GM19239 (cell line): ENCODE measurements at places on chromosomes 16 and 17.
A peak's percentile ranks its signal among the peaks of the same experiment; 100 is the strongest.

- DNase-seq: no peak
These were observed 60.4 kb upstream of the RPH3AL start for GRCh38 chr17:413016-413350.

DNA sequence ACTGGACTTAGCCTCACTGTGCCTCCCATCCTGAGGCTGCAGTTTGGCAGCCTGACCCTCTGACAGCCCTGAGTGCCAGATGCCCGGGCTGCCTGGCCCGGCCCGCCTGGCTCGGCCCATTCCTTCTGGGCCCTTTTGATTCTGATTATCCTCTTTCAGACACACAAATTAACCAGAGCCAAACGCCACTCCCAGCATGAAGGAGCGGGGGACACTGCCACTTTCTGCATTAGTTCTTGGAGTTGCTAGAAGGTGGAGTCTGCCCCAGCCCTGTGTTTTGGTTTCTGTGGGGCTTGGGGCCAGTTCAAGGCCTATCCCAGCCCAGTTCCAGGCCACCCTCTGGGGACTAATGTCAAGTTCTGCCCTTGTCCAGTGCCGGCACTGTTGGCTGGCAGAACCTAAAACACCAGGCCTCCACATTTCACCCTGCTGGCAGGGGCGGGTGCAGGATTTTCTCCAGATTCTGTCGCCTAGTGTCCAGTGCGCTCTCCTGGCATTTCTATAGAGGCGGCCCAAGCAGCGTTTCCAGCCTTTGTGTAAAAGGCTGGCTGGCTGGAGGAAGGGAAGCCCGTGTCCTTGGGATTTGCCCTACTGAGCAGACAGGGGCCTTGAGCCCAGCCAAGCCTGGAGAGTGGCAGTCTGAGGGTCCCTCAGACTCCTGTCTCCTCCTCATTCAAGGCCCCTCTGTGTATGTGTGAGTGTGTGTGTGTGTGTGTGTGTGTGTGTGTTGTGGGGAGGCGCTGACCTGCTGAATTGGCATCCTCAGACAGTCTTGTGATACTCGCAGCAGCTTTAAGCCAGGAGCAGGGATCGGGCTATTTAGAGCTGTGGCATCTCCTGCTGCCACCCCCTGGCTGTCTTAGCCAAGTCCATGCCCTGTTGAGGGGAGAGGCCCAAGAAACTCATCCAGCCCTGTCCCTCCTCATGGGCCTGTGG, 21.4 kb downstream of the PLCD3 start:
- no peak for DNase-seq

- DNase-seq: peak; percentile 36
These were observed at the start of gene CACNG3 for GRCh38 chr16:24255456-24256371. Gene CACNG3, plus strand, starts transcription at chr16:24256335. Its CDS starts 420 bp downstream, at chr16:24256755.

- DNase-seq: peak; percentile 65
These were observed 6.0 kb upstream of the RNF213 start for GRCh38 chr17:80254396-80255251.

DNA sequence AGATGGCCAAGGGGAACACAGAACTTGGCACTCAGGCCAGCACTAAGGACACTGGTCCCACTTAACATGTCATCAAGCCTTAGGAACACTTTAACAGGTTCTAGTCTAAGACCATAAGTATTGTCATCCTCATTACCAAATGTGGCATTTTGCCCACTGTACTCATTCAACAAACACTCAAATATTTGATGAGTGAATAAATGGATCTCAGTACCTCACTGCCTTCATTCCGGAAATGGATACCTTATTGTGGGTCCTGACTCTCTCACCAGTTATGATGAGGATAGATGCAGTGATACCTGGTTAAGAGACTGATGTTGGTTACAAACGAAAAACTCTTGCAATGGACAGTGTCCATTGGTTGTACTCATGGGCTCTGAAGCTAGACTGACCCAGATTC, 455.2 kb upstream of the DYNLRB2 start:
- no peak for DNase-seq

- DNase-seq: no peak
These were observed 9.9 kb downstream of the SSTR5 start for GRCh38 chr16:1082266-1082951.

GRCh38 chr16:19132898-19133297, 19.1 kb downstream of the ITPRIPL2 start:
- no peak for DNase-seq

DNA sequence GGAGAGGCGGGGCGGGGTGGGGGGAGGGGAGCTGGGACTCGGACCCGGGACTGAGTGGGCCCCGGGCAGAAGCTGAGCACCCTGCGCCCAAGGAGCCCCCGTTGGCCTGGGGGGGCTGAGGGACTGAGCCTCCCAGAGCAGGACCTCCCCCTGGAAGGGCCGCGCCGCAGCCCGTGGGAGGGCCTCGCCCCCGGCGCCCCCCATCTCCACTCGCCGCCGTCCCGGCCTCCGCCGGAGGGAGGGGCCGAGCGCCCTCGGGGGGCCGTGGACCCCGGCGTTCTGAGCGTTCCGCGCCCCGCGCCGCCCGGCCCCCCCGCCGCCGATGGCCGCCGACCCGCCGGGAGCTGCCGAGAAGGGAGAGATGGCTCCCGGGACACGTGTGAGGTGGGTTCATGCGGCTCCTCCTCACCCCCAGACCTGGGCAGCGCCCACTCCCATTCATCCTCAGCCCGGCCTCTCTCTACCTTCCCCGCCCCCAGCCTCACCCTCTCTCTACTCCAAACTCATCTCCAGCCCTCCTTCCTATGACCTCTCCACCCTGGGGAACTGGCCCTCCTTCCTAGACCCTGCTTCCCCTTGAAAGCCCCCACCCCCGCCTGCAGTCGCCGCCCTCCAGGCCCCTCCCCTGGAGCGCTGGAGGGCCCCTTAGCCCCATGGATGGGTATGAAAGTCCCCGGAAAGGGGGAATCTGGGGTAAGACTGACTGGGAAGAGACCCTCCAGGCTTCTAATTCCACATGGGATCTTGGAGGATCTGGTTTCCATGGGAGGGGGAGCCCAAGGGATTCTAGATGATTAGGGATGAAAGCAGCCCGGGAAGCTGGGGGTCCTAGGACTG, 922 bp downstream of the FBXL19 start:
- DNase-seq: no peak

GRCh38 chr17:21119247-21119918, 7.4 kb upstream of the DHRS7B start:
- DNase-seq: peak; percentile 56

GRCh38 chr17:60798576-60798975, 120.9 kb downstream of the BCAS3 start:
- DNase-seq: no peak

GRCh38 chr17:32656886-32657285, 170.1 kb downstream of the CDK5R1 start:
- DNase-seq: no peak

DNA sequence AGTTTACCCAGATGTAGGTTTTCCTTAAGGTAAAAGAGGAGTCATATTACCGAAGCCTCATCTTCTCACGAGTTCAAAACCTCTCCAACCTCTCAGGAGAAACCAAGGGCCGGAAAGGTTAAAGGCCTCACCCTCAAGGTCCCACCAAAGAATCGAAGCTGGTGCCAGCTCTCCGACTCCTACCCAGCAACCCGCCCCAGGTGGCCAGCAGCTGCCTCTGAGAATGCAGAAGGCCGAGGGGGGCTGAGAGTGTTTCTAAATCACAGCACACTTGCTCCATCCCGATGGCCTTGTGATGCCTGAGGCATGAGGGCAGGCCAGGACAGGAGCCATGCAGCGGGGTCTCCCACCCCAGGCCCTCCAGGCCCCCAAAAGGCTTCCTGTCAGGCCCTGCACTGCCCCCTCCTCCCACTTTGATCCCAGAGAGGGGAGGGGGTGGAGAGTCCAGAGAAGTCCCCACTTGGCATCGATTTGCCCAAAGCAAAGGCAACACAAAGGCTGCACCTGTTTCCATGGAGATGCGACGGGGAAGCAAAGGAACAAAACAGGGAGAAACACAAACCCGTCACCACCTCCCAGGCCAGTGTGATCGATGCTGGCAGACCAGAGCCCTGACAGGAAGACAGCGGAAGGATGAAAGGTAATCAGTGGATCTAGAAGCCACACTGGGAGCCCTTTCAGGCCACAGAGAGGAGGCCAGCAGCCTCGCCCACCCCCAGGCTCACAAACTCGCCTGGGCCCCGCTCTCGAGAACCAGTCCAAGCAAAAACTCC, 39.0 kb downstream of the CUEDC1 start:
- DNase-seq: no peak

GRCh38 chr16:30443631-30444030, 2.0 kb downstream of the SEPHS2 start:
- no peak for DNase-seq

DNA sequence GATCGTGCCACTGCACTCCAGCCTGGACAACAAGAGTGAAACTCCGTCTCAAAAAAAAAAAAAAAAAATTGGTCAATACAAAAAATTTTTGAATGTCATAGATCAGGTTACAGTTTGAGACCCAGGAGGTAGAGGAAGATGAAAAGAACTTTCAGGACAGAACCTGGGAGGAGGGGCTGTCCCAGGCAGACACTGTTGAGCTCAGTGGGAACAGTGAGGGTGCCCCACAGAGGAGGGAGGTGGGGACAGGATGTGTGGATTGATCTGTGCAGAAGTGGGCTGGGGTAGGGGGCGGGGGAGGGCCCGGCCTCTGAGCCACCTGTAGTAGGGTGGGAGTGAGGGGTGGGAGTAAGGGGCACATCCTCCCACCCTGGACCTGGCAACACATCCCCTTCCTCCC, 58.3 kb downstream of the PRMT7 start:
- DNase-seq: no peak

DNA sequence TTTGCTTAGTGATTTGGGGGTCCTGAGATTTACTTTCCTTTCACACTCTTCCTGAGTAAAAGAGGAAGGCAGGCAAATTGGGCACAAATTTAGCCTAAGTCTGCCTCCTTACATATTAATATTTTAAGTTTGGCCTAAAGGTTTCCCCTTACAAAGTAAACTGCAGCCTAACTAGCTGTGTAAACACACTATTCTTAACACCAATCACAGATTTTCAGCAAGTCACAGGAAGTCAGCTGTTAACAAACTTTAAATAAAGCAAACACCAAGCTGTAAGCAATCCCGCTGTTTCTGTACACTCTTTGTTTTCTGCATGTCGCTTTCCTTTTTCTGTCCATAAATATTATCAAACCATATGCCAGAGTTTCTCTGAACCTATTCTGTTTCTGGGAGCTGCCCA, 45.1 kb upstream of the ABCC11 start:
- no peak for DNase-seq

DNA sequence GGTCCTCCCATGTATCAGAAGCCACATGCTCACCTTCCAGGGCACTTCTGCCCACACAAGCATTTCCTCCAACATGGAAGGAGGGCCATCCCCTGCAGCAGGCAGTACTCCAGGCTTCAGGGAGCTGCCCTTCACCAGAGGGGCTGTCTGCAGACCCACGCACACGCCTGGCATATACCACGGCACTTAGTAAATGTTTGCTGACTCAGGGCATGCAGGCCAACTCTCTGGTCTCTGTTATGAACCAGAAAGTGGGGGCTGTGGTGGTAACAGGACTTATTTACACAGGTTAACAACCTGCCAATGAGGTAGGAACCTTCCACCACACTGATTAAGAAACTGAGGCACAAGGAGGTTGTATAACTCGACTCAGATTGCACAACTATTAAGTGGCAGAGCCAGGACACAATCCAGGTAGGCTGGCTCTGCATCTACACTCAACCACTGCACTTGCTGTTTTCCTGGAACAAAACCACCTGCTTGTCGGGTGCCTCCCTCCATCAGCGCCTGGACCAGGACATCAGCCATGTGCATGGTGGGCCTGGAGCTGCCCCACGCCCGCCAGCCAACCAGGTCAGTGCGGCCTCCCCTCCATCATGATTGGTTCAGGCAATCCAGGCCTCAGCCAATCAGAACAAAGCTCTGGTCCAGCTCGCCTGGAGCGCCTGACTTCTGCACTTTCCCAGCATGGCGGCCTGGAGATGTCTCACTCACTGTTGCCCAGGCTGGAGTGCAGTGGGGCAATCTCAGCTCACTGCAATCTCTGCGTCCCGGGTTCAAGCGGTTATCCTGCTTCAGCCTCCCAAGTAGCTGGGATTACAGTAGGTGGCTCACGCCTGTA, 19.2 kb downstream of the ACTG1 start:
- no peak for DNase-seq

DNA sequence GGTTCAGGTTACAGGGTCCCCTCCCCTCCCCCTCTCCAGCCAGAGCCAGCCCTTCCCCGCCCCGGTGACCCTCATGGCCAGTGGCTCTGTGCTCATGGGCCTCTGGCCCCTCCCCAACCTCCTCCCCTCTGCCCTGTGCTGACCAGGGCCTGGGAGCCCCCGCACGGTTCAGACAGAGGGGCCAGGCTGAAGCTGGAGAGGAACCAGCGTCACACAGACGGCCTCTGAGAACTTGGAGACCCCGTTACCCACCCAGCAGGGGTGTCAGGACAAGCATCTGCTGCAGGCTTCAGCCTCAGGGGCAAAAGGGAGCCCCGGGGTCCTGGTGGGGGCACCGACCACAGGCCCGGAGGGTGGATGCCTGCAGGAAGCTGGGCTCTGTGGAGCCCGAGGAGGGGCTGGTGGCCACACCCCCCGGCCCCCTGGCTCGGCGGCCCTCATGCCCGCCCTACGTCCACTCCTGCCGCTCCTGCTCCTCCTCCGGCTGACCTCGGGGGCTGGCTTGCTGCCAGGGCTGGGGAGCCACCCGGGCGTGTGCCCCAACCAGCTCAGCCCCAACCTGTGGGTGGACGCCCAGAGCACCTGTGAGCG, at the start of gene WFIKKN1:
Gene WFIKKN1, plus strand, starts transcription at position 171 of the 591 bp plus-strand sequence. Its CDS starts 269 bp downstream, at position 440.
- no peak for DNase-seq

DNA sequence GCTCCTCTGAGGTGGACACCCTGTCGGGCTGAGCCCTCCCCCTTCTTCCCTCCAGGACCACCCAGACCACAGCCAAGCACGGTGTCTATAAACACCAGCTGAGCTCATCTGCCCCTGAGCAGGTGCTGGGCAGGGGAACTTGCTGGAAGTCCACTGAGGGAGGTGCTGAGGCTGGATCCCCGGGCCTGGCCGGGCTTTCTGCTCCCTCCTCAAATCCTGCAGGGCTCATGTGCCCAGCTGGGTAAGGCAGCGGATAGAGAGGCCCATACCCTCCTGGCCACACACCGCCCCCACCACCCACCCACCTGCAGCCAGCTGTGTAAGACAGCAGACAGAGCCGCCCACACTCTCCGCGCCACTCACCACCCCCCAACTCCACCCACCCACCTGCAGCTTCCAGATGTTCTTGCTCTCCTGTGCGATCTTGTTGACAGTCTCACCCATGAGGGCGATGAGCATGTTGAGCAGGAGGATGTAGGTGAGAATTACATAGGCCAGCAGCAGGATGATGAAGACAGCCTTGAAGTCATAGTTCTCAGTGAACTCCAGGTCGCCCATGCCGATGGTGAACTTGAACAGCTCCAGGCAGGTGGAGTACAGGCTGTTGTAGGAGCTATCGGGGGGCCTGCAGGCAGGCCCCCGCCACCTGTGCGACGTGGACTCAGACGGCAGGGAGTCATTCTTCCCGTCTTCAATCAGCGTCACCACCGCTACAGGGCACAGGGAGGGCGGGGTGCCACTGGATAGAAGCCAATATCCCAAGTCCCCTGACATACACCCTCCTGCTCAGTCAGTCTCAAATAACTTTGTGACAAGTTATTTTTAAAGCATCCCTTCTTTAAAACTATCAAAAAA, 15.9 kb upstream of the TRPV3 start:
- DNase-seq: no peak

- no peak for DNase-seq
These were observed 208.3 kb downstream of the RGS9 start for GRCh38 chr17:65345261-65346005.
